ENCODE measurements at places on chromosomes 2 and 18.

DNA sequence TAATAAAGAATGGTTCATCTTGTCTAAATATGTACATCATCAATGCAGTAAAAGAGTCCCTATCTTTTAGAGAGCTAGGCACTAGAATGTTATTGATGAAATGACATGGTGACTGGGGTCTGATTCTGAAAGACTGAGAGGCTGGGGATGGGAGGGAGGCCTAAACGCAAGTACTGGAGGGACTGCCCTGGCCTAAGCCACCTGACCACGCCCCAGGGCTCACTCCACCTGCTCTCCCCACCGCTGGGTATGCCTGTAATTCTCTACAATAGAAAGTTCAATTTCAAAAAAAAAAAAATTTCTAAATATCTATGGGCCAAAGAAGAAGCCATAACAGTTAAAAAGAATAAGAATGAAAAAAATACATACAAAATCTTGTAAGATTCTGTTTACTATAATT, 194.0 kb downstream of the HDAC4 start:
- DNase-seq: no peak

GRCh38 chr2:3180082-3180908, 197.3 kb downstream of the EIPR1 start:
- DNase-seq: no peak

GRCh38 chr2:29446847-29447246, 331.6 kb downstream of the CLIP4 start:
- DNase-seq: no peak

- no peak for DNase-seq
These were observed 211.8 kb downstream of the FAM210A start for GRCh38 chr18:13514558-13514957.

- no peak for DNase-seq
These were observed 3.8 kb downstream of the SULT1C3 start for GRCh38 chr2:108243566-108243965.

DNA sequence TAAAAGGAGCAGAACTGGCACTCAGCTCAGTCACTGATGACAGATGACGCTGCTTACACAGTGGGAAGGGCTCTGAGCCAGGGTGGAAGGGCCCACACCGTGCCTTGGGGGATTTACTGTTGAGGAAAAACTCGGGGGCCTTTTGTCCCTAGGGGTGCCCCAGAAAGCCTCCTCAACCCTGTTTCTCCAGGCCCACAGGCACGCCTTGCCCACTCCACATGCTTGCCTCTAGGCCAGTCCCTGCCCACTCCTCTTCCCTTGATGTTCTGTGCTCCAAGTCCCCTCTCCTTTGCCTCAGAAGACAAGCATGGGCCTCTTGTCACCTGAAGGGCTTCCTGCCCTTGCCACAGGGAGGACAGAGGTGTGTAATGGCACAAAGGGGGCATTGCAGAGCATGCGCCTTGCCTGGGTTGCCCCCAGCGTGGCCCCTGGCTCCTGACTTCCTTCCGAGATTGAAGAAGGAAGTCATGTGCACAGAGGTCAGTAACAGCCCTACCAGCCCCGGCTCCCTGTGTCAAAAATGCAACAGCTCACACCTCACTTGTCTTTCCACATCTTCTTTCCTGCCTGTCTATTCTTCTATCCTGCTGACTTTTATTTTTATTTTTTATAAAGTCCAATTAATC, 65.1 kb downstream of the LIPG start:
- no peak for DNase-seq

Data from type B pancreatic cell (in vitro differentiated cells).